ENCODE measurements at places on chromosomes 3 and 15.

DNA sequence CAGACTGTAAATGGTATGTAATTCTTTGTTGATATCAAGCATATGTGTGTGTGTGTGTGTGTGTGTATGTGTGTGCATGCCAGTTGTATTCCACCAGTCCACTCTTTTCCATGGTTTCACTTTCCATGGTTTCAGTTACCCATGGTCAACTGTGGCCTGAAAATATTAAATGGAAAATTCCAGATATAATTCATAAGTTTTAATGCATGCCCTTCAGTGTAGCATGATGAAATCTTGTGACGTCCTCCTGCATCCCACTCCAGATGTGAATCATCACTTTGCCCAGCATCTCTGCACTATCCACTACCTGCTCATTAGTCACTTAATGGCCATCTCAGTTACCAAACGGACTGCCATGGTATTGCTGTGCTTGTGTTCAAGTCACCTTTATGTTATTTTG lies 215.9 kb downstream of the GBE1 start:
- no peak for DNase-seq

- DNase-seq: no peak
Observed at GRCh38 chr3:35487376-35487775, 151.9 kb upstream of the ARPP21 start.

GRCh38 chr3:32310336-32310735 lies 71.9 kb downstream of the CMTM8 start:
- peak; percentile 48 for DNase-seq

GRCh38 chr15:75198560-75199356 lies 2.9 kb upstream of the C15orf39 start:
- peak; percentile 44 for DNase-seq

- DNase-seq: peak; percentile 25
Observed at GRCh38 chr3:12869035-12869621, 27.8 kb upstream of the RPL32 start.

DNA sequence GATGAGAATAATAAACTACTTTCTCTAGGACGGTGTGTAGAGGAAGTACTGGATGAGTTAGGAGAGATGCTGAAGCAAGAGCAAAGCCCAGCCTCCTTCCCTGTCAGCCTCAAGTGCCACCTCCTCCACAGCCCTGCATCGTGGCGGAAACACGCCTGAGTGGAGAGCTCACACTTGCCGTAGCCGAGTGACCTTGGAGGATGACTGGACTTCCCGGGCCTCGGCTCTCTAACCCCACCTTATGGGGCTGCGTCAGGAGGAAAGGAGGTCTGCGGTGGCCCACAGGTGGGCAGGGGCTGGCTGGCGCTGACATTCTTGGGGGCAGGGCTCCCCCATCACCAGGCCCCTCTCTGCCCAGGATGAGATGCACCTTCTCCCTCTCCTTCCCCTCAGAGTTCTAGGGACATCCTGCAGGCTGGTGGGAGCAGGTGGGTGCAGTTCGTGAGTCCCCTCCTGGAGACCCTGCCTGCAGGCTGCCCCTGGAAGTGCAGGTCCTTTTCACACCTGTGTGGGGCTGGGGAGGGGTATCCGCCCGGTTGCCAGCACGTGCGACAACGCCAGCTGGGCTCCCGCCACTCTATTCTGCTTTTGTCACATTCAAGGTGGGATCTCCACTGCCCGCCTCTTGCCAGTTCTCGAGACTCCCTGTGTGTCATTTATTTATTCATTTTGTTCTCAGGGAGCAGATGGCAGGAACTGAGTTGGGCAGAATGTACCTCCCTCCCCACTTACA lies 175.2 kb downstream of the MEGF11 start:
- no peak for DNase-seq

DNA sequence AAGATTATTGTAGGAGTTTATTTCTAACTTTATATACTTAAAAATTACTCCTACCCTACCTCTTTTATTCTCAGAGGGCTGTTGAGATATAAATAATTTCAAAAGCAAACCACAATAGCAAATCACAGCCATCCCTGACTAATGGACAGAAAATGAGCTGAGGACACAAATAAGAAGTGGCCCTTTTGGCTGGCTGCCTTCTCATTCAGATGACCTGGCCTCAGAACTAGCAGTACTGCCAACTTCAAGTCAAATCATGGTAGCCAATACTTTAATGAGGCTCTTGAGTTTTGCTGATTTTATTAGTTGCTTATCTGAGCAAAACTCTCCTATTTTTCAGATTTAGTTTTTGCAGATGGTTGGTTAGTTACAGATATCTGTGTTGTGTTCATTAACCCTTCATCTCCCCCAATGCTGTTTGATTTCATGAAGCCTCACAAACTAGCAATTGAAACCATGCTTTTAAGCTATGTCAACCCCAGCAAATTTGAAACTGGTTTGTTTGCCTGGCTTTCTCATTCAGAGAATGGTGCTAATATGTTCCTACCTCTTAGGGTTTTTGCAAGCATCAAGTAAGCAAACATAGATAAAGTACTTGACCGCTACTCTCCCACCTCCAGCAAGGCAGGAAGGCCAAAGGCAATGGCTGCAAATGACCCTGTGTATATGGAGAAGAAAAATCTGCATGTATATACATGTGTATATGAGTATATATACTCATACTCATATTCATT lies 73.4 kb upstream of the HACD2 start:
- peak; percentile 60 for DNase-seq

GRCh38 chr15:89502867-89503595 lies 6.6 kb upstream of the RHCG start:
- DNase-seq: no peak

DNA sequence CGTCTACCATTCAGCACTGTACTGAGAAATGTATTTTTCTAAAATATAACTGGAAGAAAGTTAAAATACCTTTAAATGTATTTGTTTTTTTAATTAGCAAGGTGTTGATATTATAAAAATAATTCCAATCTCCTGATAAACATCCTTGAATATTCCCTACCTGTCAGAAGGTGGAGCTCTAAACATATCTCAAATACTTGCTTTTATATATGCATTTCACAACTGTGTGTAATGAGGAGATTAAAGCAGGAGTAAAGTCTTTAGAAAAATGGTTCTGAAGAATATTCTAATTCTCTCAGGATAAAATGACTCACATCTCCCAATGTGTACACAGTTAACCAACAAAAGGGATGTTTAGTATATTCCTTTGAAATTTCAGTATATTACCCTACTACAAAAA lies 422.7 kb downstream of the PLCL2 start:
- DNase-seq: peak; percentile 6

DNA sequence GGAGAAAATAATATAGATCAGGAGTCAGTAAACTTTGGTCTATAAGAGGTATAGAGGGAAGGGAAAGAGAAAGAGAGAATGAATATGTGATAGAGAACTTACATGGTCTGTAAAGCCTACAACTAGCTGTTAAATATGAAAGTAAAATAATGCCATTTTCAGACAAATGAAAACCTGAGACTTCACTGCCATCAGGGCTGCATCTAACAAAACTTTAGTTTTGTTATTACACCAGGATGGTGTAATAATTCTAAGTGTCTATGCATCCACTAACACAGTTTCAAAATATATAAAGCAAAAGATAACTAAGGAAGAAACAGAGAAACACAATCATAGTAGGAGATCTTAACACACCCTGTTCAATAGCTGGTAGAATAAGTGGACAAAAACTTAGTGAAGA lies 217.7 kb downstream of the KLF13 start:
- DNase-seq: no peak

DNA sequence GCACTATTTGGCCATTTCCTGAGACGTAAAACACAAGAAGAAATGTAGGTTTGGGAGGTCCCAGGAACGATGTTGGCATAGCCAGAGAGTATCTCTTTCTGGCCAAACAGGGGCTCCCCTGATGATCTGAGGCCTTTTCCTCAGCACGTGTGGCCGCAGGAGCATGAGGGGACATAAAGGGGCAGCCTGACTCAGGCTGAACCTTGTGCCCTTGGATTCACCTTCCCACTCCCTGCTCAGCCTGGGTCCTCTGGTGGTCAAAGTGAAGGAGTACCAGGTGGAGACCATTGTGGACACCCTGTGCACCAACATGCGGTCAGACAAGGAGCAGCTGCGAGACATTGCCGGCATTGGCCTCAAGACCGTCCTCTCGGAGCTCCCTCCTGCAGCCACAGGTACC lies 10.6 kb downstream of the CAND2 start:
- DNase-seq: no peak

GRCh38 chr3:45516829-45517228 lies 77.7 kb upstream of the LIMD1 start:
- peak; percentile 14 for DNase-seq

GRCh38 chr3:187012609-187013051 lies 82.3 kb downstream of the ST6GAL1 start:
- DNase-seq: peak; percentile 86

DNA sequence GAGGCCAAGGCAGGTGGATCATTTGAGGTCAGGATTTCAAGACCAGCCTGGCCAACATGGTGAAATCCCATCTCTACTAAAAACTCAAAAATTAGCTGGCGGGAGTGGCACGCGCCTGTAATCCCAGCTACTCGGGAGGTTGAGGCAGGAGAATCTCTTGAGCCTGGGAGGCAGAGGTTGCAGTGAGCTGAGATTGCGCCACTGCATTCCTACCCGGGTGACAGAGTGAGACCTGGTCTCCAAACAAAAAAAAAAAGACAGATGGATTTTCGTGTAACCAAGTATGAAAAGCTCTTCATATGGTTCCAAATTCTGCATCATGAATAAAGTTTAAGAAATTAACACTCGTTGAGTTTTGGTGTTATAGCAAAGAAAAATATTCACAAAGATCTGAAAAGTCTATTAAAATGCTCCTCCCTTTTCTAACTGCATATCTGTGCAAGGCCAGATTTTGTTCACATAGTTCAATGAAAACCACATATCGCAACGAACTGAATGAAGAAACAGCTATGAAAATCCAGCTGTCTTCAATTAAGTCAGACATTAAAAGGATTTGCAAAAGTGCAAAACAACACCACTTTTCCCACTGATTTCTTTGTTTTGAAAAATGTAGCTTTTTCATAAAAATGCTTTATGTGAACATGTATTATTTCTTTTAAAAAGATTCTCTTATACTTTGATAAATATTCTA lies 23.8 kb upstream of the FBLN2 start:
- no peak for DNase-seq

GRCh38 chr15:65087873-65088642 lies 11.5 kb downstream of the KBTBD13 start:
- no peak for DNase-seq

- DNase-seq: peak; percentile 61
Observed at GRCh38 chr3:176663837-176664831, 533.1 kb downstream of the TBL1XR1 start.

DNA sequence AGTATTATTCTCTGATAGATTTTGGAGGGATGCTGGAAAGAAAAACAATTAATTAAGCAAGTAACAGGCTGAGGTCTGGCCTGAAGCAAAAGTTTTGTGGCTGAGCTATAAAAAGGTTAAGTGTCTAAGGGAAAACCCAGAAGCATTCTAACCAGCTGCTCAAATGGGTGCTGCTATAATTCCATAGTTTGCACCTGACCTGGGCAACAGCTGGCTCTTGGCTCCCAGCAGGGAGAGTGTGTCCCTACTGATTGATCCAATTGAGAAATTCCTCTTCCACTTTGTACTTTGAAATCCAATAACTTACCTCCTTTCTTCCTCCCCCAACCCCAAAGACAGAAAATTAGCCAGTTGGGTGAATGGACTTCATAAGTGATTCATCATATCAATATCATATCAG lies 27.7 kb upstream of the SMAD3 start:
- DNase-seq: no peak

GRCh38 chr15:70048578-70049514 lies 48.9 kb downstream of the TLE3 start:
- DNase-seq: no peak

DNA sequence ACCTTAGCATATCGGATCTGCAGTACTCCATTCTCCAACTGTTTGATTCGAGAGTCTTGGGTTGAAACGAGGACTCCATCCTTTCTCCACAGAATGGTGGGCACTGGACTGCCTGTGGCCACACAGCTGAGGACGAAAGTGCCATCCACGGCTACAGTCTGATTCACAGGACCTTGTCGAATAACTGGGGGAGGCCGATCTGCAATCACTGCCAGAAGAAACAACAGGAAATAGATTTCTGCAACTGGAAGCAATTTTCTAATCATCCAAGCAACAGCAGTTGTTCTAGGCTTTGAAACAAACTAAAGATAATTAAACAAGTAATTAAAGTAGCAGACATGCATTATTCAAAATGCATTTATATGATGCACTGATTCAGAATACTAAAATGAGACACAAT lies 1097.7 kb downstream of the ROBO1 start:
- no peak for DNase-seq

GRCh38 chr3:9100513-9100894 lies 137.2 kb upstream of the RAD18 start:
- DNase-seq: no peak

DNA sequence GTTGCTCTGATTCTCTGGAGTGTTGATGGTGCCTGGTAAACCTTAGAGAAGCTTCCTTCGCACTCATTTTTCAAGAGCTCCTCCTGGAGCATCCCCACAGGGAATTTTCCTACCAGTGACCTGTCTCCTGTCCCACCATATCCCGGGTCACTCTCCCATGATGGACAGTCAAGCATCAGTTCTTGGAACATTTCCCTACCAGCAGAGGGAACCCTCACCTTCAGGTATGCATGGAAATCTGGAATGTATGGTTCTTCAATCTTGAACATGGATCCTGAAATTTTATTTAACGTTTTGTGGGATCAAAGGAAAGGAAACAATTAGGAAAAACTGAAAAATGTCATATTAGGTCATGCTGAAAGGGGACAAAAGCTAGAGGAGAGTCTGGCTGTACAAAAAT lies 153.8 kb downstream of the SPATA16 start:
- DNase-seq: peak; percentile 19

DNA sequence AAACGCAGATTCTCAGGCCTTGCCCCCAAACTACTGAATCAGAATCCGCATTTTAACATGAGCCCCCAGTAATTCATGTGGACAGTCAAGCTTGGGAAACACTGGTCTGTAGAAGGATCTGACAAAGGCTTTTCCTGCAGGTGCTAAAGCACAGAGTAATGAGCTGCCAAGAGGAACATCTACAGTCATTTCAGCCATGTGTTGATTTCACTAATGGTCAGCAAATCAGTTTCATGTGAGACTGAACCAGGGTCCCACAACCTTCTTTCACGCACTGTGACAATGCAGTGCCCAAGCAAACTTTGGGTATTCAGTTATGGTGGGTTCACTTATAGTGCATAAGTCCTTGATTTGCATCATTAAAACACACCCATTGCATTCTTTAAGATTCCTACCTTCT lies 237.6 kb downstream of the TUSC7 start:
- no peak for DNase-seq

DNA sequence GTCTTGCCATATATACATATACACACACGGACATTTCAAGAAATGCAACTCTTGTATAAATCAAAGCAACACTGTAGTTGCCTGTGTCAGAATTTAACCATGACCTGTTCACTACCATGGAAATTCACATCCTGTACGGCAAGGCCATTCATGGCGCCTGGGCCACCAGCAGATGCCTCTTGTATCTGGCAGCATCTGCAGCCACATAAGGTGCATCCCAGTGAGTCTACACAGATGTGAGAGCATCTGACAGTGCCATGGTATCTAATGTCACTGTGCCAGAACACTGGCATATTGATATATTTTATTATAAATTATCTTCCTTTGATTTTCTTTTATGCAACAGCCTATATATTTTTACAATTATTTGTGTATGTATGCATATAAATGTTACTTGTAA lies 25.1 kb downstream of the PDZRN3 start:
- DNase-seq: no peak

- peak; percentile 53 for DNase-seq
Observed at GRCh38 chr15:77335298-77335697, 84.6 kb downstream of the PEAK1 start.

GRCh38 chr3:174636451-174636850 lies 222.7 kb upstream of the NAALADL2 start:
- DNase-seq: no peak

GRCh38 chr3:29236146-29236840 lies 44.6 kb upstream of the RBMS3 start:
- DNase-seq: no peak
